Central memory CD8-positive, alpha-beta T cell (primary cell): ENCODE measurements at places on chromosomes 5 and 9.
A peak's percentile ranks its signal among the peaks of the same experiment; 100 is the strongest.

GRCh38 chr9:90838098-90838497 lies 36.5 kb downstream of the SYK start:
- H3K36me3 ChIP-seq = peaks cover 1% of the 10 kb centered on the region
- peaks cover 23% of the 10 kb centered on the region for H3K27me3 ChIP-seq
- H3K4me1 ChIP-seq = no peaks in the 10 kb centered on the region
- DNase-seq = no peak

DNA sequence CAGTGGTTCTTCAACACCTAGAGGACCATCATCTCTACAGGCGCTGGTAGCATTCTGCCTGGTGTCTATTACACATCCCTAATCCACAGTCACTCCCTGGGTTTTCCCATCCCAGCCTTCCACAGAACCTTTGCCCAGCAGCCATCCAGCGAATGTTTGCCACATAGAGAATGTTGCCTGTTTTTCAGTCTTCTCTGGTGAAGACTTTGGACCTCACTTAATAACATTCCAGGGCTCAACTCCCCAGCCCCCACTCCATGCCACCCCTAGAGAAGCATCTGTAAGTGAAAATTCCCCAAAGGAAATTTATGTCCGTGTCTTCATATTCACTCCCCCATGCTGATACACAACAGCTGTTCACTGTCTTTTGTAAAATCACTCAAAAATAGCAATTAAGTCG lies 249.6 kb downstream of the AOPEP start:
- DNase-seq = no peak
- no peak overlapping the region for H3K4me3 ChIP-seq
- no peaks in the 10 kb centered on the region for H3K27me3 ChIP-seq
- H3K36me3 ChIP-seq = no peaks in the 10 kb centered on the region
- no peak overlapping the region for H3K27ac ChIP-seq

- no peaks in the 10 kb centered on the region for H3K36me3 ChIP-seq
- H3K27me3 ChIP-seq = peaks cover 66% of the 10 kb centered on the region
- no peak for DNase-seq
- H3K4me3 ChIP-seq = no peak overlapping the region
- H3K27ac ChIP-seq = no peak overlapping the region
Measured at GRCh38 chr9:87343816-87344430, 153.7 kb upstream of the DAPK1 start.

GRCh38 chr5:52856564-52856963 lies 68.8 kb downstream of the ITGA1 start:
- no peak overlapping the region for H3K4me3 ChIP-seq
- no peak for DNase-seq
- no peaks in the 10 kb centered on the region for H3K4me1 ChIP-seq
- H3K27me3 ChIP-seq = no peaks in the 10 kb centered on the region
- H3K27ac ChIP-seq = no peak overlapping the region

- peak overlapping the region; percentile 19 for H3K27ac ChIP-seq
- H3K4me1 ChIP-seq = peaks cover 11% of the 10 kb centered on the region
- H3K36me3 ChIP-seq = peaks cover 2% of the 10 kb centered on the region
- H3K27me3 ChIP-seq = no peaks in the 10 kb centered on the region
- DNase-seq = no peak
Measured at GRCh38 chr9:121285835-121286687, 18.1 kb downstream of the GSN start.

DNA sequence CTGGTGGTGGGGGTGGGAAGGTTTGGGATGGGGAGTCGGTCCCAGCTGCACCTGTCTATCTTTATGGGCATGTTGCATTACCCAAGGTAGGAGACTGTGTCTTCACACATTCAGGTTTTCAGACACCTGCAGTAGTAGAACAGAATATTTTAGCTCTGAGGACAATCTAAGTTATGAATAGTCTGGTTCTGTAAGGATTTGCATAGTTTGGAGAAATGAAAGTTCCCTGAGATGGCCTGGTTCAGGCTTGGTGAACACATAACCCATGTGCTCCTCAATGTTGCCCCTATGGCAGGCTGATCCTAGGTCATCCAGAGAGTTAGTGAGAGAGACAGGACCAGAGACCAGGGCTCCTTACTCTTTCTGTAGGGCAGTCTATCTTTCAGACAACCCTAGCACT lies 20.7 kb downstream of the TNFSF8 start:
- peaks cover 59% of the 10 kb centered on the region for H3K4me1 ChIP-seq
- DNase-seq = no peak

DNA sequence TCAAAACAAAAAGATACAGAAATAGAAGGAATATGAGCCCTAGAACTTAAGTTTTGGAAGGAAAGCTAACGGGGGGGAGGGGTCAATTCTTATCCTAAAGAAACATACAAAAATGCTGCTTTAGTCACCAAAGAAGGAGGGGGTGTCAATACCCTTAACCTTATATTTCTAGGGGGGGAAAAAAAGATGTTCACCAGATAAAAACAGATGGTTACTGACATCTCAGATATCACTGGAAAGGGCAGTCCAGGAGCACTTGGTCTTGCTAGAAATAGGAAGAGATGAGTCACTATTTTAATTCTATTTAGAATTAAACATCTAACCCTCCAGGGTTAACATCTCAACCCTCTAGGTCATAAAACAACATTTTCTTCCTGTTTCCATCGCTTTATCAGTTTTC lies 1.7 kb downstream of the DIAPH1 start:
- H3K4me3 ChIP-seq = peak overlapping the region; percentile 97
- no peak for DNase-seq
- H3K4me1 ChIP-seq = peaks cover 53% of the 10 kb centered on the region

GRCh38 chr9:19998823-19999455 lies 210.1 kb upstream of the SLC24A2 start:
- H3K27ac ChIP-seq = peak overlapping the region; percentile 32
- peaks cover 32% of the 10 kb centered on the region for H3K4me1 ChIP-seq
- H3K36me3 ChIP-seq = peaks cover 5% of the 10 kb centered on the region

DNA sequence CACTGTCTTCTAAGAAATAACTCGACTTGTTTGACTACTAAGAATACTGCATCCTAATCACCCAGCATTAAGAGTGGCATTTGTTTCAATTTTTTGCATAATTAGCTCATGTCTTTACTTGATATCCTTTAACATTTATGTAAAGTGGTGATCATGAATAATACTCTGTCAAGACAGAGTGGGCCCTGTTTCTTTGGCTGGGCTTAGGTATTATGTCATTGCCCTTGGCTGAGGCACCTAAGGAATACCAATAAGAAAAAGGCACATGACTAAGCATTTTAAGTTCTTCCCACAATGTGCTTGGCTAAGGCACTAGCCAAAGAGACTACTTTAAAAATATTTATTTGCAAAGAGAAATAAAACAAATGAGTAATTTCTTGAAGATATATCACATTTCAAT lies 308.1 kb downstream of the CTNND2 start:
- DNase-seq = no peak
- no peak overlapping the region for H3K27ac ChIP-seq
- H3K4me3 ChIP-seq = no peak overlapping the region
- no peaks in the 10 kb centered on the region for H3K4me1 ChIP-seq
- no peaks in the 10 kb centered on the region for H3K27me3 ChIP-seq

DNA sequence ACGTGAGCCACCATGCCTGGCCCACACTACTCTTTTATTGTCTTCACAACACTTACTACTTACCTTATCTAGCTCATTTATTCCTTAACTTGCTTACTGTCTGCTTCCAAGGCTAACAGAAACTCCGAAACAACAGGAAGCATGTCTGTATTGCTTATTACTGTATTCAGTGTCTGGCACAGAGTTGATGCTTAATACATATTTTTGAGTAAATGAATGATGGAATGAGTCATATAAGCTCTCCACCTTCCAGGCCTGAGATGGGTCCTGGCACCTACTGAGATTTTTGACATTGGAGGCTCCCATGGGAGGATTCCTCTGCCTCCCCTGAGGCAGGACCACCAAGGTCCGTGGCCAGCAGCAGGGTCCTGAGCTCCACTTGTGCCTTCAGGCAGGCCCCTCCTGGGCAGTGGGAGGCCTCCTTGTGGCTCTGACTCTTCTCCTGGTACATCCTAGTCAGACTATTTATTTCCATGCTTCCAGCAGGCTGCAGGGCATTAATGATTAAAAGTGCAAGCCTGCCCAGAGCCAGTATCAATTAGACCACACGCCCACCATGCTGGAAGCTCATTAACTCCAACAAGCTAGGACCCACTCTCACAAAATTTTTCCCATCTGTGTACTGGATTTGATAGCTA lies 76.5 kb upstream of the CTNNA1 start:
- DNase-seq = no peak
- no peak overlapping the region for H3K27ac ChIP-seq
- H3K27me3 ChIP-seq = peaks cover 94% of the 10 kb centered on the region
- H3K36me3 ChIP-seq = peaks cover 5% of the 10 kb centered on the region

DNA sequence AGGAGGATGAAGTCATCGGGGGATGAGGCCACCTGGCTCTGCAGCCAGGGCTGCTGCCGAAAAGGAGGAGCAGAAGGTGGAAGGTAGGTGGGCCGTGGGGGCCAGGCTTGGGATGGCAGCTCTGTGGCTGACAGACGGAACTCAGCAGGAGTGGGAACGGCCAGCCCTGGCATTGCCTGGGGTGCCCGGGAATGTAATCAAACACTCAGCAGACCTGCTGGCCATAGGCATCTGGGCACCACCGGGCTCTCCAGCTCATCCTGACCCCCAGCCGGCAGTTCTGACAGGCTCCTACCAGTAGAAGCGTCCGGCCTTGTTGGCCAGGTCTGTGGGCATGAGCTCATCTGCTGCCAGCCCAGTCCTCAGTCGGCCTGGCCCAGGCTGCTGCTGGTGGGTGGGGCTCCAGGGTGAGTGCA lies 4.3 kb upstream of the FAT2 start:
- no peak overlapping the region for H3K27ac ChIP-seq
- no peak overlapping the region for H3K4me3 ChIP-seq
- H3K27me3 ChIP-seq = peaks cover 26% of the 10 kb centered on the region
- no peak for DNase-seq
- H3K36me3 ChIP-seq = no peaks in the 10 kb centered on the region
- H3K4me1 ChIP-seq = no peaks in the 10 kb centered on the region

DNA sequence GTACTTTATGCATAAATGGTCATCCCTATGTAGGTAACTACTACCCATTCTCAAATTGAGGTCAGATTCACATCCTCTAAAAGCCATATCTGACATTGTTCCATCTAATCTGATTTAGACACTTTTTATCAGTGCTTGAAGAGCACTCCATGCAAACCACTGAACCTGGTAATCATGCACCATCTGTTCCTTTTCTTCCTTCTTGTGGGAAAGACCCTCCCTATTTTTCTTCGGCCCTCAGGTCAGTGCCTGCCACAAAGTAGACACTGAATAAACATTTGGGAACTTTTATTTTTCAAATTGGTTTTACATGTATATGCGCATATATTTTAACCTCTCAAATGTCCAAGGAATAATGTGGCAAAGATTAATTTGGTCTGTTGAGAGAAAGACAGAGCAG lies 26.0 kb upstream of the PDE4D start:
- no peaks in the 10 kb centered on the region for H3K36me3 ChIP-seq
- no peak overlapping the region for H3K4me3 ChIP-seq
- H3K27me3 ChIP-seq = no peaks in the 10 kb centered on the region
- H3K4me1 ChIP-seq = no peaks in the 10 kb centered on the region
- H3K27ac ChIP-seq = no peak overlapping the region

GRCh38 chr5:159316519-159317383 lies 13.5 kb downstream of the IL12B start:
- H3K27ac ChIP-seq = no peak overlapping the region
- no peak for DNase-seq
- H3K27me3 ChIP-seq = peaks cover 27% of the 10 kb centered on the region
- no peaks in the 10 kb centered on the region for H3K4me1 ChIP-seq

DNA sequence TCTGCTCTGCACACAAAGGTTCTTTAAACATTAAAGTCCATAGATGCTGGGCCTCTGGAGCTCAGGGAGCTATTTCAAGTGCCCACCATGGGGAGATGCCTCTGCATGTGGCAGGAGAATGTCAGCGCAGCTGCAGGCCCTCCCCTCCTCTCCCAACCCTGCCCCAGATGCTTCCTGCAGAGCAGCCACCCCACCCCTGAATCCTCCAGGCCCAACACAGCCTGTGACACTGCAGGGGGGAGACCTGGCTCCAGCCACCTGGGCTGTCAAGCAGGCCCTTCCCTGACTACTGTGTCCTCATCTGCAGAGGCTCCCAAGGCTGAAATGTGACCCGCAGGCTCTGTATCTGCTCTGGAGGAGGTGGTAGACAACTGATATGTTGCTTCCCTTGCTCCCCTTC lies 213.9 kb downstream of the GABBR2 start:
- H3K27me3 ChIP-seq = peaks cover 62% of the 10 kb centered on the region
- no peaks in the 10 kb centered on the region for H3K4me1 ChIP-seq
- DNase-seq = no peak
- H3K36me3 ChIP-seq = no peaks in the 10 kb centered on the region
- H3K27ac ChIP-seq = no peak overlapping the region

- H3K36me3 ChIP-seq = no peaks in the 10 kb centered on the region
- no peak for DNase-seq
- no peak overlapping the region for H3K4me3 ChIP-seq
- H3K4me1 ChIP-seq = no peaks in the 10 kb centered on the region
- H3K27ac ChIP-seq = no peak overlapping the region
Measured at GRCh38 chr5:9381464-9381863, 164.4 kb downstream of the SEMA5A start.

DNA sequence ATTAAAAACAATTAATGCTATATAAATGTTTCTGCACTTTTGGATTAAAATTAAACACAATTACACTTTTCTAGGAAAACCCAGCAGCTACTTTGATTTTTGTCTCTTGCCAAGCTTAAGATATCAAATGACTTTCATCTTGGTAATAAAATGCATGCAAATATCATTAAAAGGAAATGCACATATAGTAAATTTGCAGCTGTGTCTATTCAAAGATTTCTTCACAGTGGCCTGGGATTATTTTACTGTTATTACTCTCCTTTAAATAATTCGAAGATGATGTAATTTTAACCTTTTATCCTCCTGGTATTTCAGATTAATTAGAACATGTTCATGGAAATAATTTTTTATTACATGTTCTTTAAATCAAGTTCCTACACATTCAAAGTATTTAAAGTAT lies 529.5 kb upstream of the RGMB start:
- H3K27me3 ChIP-seq = no peaks in the 10 kb centered on the region
- no peak overlapping the region for H3K27ac ChIP-seq
- DNase-seq = no peak
- no peaks in the 10 kb centered on the region for H3K36me3 ChIP-seq

GRCh38 chr9:106324591-106325280 lies 538.2 kb upstream of the ZNF462 start:
- H3K27ac ChIP-seq = no peak overlapping the region
- H3K36me3 ChIP-seq = no peaks in the 10 kb centered on the region
- H3K27me3 ChIP-seq = no peaks in the 10 kb centered on the region

DNA sequence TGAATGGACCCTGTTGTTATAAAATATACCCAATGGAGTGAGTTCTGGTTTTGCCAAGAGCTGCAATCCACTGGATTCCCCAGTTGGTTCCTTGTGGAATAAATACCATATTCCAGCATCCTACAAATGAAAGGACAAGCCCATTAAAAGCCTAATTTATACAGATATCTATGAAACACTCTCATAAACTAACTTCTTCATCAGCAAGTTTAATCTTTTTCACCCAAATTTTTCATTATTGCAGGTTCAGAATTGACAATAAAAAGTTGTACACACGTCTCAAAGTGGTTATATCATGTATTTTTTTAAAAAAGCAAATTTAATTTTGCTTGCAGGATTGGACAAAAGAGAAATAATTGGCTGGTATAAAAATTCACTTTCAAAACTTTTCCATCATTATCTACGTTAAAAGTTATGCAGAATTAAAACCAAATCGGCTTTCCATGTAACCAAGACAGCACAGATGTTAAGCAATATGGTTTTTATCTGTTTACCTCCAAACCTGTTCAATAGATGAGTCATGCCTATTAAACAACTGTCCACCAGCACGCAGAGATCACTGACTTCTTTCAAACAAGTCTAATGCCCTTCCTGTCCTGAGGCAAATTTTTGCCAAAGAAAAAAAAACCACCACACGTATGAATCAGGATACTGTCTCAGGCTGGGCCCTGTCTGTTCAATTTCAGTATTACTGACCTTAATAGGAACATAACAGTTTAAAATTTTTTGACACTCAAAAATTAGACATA lies 42.5 kb downstream of the CEMIP2 start:
- H3K4me3 ChIP-seq = no peak overlapping the region
- DNase-seq = no peak
- H3K36me3 ChIP-seq = peaks cover 80% of the 10 kb centered on the region
- no peaks in the 10 kb centered on the region for H3K27me3 ChIP-seq
- H3K4me1 ChIP-seq = peaks cover 5% of the 10 kb centered on the region
